ENCODE measurements at places on chromosomes 7 and 10.

DNA sequence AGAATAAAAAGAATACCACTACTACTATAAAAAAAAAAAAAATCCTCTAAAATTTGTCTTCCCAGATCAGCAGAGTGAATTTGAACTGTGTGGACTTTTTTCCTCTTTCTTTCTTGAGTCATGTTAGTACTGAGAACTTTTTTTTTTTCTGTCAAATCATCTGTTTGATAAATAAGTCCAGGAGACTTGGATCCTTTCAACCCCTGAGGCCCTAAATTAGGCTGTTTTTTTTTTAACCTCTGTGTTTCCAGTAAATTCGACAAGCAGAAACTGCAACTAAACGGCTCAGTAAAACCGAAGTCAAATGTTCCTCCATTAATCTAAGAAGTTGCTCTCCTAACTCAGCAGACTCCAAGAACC lies 2.7 kb downstream of the MAP3K8 start:
- no peak for DNase-seq

- no peak for DNase-seq
These were observed 192.6 kb downstream of the CDCA7L start for GRCh38 chr7:21753071-21753470.

DNA sequence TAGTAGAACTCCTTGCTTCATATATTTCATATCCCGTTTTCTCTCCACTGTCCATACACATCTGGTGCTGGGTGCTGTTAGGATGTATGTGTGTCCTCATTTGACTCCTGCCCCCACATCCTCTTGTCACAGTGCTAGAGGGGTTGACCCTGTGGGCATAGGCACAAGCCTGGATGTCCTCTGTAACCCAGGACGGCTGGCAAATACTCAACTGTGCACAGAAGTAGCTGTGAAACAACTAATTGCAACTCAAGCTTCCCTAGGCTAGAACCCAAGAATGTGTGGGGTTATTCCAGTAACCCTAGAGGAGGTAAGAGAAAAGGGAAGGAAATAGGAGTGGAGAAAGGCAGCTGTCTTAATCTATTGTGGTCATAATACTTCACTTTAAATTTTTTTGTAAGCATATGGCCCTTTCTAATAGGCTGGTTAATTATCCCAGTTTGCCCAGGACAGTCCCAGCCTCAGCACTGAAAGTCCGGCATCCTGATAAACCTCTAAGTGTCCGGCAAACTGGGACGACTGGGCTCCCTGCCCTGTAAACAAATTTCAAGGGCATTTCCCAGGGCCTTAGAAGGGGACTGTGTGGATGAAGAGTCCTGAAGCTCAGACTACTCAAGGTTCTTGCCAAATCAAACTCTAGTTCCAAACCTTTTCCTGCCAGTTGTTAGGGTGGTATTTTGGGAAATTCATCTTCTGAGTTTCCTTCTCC lies 283.2 kb upstream of the CELF2 start:
- DNase-seq, result no peak

- no peak for DNase-seq
These were observed 339.6 kb upstream of the VWC2 start for GRCh38 chr7:49433794-49434193.

GRCh38 chr10:1360011-1360557 lies 303.9 kb downstream of the WDR37 start:
- DNase-seq, result no peak

DNA sequence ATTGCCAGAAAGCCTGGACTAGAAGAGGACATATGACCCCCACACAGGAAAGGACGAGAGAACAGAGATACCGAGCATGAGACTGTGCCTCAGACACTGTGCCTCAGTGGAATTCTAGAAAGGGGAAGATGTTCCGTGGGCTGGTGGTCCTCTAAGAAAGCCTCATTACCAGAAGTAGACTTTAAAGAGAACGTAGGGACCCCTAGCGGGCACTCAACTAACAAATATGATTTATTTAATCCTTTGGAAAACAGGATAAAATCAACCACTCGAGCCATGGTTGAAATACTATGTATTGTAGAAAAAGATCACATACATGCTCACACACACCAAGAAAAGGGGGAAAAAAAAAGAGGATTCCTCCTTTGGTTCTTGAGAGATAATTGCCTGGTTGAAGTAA lies 701.2 kb upstream of the SORCS1 start:
- DNase-seq, result no peak

DNA sequence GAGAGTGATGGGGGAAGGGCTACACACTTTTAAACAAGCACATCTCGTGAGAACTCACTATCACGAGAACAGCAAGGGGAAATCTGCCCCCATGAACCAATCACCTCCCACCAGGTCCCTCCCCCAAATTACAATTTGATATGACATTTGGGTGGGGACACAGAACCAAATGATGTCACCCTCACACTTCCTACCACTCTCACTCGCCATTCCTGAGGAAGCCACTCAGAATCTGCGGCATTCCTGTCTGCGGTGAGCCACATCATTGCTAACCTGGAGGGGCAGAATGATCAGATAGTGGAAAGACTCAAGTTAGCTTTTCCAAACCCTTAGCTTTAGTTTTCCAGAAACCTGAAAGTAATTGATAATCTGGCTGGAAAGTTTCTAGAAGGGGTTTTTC lies 66.9 kb downstream of the MYO3A start:
- DNase-seq, result no peak

- no peak for DNase-seq
These were observed 91.6 kb downstream of the WDR37 start for GRCh38 chr10:1147810-1148209.

DNA sequence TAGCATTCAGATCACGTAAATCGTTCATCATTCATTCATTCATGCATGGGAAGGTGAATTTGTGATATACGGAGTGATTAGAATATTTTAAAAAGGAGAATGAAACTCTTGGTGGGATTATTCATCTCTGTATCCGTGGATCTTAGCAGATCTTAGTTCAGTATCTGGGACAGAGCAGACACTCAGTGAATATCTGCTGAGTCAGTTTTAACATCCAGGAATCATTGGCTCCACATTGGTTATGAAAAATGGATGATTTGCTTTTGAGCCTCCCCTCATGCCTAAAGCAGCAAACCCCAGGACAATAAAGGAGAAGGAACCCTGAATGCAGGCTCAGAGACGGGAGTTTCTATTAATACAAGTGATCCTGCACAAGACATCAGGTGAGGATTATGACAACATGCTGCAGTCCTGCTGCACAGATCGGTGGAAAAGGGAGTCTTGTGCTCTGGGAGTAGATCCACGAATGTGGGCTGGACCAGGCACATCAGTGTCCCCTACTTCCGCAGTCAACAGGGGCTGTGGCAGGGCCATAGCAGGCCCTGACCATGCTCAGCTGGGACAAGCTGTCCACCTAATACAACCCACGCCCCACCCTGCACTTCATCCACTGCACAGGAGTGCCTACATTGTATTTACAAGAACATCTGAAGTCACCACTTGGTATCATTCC lies 26.9 kb upstream of the FIGNL1 start:
- DNase-seq, result no peak

GRCh38 chr10:20166096-20166675 lies 350.0 kb downstream of the PLXDC2 start:
- no peak for DNase-seq

DNA sequence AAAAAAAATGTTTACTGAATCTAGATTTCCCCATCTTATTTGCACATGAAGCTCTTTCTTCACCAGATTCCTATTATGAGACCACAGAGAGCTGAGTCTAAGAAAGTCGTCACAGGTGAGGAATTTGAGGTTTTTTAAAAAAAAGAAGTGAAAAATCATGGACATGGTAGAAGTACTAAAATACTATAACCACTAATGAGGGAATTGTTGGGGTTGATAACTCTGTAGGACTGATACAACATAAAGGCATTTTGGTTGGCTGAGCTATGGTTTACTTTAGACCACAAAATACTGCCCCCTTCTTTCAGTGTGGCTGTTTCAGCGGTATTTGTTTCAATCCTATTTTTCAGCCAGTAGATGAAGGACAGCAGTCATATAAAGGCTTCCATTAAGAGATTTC lies 1111.3 kb downstream of the TYW1 start:
- no peak for DNase-seq
